ENCODE measurements at places on chromosomes 11 and 22.

DNA sequence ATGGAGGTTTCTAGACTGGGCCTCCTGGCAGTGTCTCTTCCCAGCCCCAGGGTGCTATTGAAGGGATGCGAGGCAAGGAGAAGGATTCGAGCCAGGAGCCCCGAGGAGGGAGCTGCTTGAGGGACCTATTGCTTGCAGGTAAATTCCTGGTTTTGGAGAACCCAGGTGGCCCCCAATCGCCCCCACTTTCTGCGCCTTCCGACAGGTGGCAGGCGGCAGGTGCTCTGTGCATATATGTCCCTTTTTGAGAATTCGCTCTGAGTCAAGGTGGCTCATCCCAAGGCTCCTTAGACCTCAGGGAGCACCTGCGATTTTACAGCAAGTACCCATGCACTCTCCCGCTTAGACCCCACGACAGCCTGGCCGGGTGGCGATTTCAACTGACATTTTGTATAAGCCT is 40.3 kb upstream of the SHISAL1 start:
- no peak for DNase-seq

DNA sequence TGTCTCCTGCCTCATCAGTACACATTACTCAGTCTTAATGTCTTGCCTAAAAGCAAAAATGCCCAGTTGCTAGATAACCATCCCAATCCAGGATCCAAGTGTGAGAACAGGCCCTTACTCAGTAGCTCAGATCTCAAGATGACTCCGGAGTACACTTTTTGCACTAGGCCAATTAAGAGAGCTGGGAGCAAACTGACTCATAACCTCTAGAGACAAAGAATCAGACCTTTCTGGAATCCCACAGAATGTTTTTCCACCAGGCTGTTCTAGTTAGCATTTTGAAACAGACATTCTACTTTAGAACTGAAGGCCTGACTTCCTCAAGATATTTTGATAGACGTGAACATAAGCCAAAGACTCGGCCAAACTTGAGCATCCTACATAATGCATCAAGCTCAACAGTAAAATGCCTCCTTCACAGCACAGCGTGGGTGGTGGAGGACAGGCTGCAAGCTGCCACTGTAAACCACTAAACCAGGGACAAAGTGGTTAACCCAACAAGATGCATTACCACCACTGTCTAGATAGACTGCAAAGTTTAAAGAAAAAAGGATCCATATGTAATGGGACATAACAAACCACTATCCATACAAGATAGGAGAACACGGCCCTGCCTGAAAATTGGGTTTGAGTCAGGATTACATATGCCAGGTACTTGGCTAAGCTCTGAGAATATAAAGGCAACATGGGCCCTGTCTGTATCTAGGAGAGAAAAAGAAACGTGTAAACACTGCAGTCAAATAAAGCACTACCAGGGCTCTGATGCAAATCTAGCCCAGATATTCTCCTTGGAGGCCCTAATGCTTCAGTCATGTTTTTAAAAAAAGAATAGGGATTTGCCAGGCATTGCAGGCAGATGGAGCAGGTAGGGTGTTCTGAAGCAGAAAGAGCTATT is 48.3 kb downstream of the MYH9 start:
- no peak for DNase-seq

GRCh38 chr11:85809863-85810262 is 1.1 kb downstream of the SYTL2 start:
- DNase-seq = no peak

- DNase-seq = no peak
Observed at GRCh38 chr11:94749369-94749768, 18.8 kb upstream of the AMOTL1 start.

DNA sequence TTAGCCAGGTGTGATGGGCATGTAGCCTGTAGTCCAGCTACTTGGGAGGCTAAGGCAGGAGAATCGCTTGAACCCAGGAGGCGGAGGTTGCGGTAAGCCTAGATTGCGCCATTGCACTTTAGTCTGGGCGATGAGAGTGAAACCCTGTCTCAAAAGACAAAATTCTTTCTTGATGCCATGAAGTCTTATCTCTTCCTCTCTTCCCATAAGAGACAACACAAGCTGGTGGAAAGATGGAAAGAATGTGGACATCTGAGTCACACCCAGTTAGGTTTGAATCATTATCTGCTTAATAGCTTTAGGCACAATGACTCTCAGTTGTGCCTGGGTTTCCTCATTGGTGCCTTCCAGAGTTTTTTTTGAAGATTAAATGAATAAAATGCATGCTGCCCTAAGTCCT is 35.3 kb downstream of the KREMEN1 start:
- no peak for DNase-seq

- DNase-seq = no peak
Observed at GRCh38 chr11:122893131-122893530, 10.6 kb downstream of the JHY start.

DNA sequence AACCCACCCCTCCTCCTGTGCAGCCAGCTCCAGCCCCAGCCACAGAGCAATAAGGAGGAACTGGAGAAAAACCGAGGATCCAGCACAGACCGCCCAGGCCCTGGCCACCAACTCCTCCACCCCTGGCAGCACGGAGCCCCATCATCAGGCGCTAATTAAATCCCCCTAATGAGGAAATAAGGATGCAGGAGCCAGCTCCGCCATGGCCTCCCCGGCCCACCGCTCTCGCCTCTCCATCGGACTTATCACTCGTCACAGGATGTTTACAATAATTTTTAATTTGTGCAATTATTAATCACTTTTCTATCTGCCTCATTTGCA is 42.6 kb downstream of the BUD13 start:
- no peak for DNase-seq

DNA sequence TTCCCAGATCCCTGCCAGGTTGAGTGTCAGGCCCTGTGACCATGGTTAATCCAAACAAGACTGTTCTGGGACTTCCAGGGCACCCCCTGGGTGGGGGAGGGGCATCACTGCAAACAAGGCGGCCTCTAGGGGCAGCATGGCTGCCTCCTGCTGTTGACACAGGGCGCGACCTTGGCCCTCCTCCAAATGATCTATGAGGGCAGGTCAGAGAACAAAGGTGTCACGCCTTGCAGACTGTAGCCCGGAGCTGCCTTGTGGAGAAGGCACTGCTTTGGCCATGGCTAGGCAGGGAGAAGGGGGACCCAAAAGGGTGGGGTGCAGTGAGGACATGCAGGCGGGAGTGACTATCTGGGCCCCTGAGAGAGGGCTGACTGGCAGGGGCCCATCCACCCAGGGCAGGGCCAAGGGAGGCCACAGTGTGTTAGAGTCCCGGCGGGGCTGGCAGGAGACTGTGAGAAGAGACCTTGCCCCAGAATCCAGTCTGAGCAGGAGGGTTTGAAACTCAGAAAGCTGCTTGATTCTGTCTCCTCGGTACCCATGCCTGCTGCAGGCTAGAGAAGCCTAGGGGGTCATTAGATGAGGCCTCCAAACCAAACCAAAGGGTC is 35.6 kb downstream of the KCNC1 start:
- DNase-seq = no peak

GRCh38 chr22:24146791-24147353 is 34.4 kb upstream of the SUSD2 start:
- DNase-seq = no peak

GRCh38 chr11:92325416-92325815 is 100.8 kb downstream of the FAT3 start:
- no peak for DNase-seq

GRCh38 chr11:76808171-76808570 is 25.0 kb downstream of the TSKU start:
- no peak for DNase-seq

DNA sequence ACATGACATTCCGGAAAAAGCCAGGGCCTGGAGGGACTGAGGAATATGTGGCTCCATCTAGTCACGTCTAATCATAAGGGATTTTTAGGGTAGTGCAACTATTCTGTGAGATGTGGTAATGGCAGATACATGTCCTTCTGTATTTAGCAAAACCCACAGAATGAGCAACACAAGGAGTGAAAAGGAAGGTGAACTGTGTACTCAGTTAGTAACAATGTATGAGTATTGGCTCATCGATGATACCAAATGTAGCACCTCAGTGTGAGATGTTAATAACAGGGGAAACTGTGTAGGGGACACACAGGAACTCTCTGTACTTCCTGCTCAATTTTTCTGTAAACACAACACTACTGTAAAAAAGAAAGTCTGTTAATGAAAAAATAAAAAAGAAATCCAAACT is 42.0 kb upstream of the CARS1 start:
- DNase-seq = no peak

DNA sequence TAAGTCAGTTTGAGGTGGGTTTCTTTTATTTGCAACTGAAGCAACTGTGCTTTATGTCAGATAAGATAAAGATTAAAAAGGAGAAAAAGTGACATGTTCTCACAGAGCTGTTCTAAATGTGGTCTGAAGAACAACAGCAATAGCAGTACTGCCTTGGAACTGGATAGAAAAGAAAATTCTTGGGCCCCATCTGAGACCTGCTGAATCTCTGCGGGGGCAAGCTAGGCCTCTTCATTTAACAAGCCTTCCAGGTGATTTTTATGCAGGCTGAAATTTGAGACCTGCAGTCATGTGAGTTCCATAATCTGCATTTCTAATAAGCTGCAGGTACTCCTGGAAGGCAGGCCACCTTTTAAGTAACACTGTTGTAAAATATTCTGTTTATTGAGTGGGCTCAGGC is 91.4 kb upstream of the CTSC start:
- no peak for DNase-seq

- no peak for DNase-seq
Observed at GRCh38 chr22:41425660-41426365, 20.8 kb downstream of the TOB2 start.

GRCh38 chr11:61482513-61482912 is 26.0 kb upstream of the LRRC10B start:
- DNase-seq = no peak

DNA sequence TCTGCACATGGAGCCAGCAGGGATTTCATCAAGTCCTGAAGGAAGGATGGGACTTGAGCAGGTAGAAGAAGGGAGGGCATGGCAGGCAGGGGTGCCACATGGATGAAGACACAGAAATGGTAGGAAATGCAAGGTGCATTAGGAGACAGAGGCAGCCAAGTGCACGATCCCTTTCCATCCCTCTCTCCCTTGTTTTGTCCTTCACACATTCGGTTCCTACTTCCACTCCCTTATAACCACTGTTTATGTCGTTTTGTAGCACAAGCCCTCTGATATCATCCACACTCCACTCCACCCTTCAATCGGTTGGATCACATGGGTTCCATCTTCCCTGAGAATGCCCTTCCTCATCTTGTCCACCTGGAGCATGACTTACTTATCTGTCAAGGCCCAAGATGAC is 35.2 kb downstream of the IFT27 start:
- DNase-seq = no peak

- DNase-seq = no peak
Observed at GRCh38 chr11:44427432-44427831, 117.5 kb upstream of the ALX4 start.

GRCh38 chr11:109677876-109678275 is 255.9 kb downstream of the C11orf87 start:
- DNase-seq = no peak

DNA sequence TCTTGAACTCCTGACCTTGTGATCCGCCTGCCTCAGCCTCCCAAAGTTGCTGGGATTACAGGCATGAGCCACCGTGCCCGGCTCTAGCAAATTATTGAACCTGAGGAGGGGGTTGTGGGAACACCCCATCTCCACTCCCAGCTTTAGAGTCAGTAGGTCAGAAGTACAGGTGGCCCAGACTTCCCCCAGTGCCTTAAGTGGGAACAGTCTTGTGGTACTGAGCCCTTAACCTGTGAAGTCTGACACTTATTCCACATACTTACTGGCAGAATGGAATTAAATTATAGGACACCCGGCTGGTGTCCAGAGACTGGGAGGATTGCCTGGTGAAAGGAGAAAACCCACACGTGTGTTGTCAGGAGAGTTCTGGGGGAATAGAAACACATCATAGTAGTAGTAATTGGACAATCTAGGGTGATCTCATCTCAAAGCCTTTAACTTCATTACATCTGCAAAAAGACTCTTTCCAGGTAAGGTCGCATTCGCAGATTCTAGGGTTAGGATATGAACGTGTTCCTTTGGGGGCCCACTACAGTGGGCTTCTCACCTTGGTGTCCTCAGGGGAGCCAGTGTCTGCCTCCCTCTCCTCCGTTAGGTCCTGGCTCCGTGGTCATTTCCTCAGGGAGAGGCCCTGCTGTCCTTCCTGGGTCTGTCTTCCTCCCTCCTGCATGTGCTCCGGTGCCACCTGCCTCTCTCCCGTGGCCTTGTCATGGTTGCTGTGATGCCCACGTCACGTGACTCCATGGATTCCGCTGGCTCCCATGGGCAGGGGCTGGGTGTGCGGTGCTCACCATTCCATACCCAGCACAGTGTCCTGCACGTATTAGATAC is 63.8 kb downstream of the BCR start:
- DNase-seq = no peak

GRCh38 chr11:129930296-129930695 is 34.9 kb upstream of the NFRKB start:
- DNase-seq = no peak

DNA sequence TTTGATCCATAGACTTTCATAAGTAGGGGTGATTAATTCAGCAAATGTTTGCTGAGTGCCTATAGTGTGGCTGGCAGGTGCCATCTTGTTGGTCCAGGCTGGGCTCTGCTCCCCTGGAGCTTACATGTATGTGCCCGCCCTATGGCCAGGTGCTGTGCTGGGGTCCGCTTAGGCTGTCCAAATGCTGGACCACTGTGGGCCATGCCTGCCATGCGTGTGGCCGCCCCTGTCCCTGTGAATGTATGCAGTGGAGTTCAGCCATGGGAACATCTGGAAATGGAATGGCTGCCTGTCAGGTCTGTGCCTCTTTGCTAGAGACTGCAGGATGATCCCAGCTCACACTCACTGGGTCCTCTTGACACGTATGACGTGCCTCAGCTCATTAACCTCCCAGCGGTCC is 594.6 kb downstream of the TBC1D22A start:
- DNase-seq = no peak

GRCh38 chr11:47410370-47411264 is 2.2 kb downstream of the SLC39A13 start:
- DNase-seq = no peak

DNA sequence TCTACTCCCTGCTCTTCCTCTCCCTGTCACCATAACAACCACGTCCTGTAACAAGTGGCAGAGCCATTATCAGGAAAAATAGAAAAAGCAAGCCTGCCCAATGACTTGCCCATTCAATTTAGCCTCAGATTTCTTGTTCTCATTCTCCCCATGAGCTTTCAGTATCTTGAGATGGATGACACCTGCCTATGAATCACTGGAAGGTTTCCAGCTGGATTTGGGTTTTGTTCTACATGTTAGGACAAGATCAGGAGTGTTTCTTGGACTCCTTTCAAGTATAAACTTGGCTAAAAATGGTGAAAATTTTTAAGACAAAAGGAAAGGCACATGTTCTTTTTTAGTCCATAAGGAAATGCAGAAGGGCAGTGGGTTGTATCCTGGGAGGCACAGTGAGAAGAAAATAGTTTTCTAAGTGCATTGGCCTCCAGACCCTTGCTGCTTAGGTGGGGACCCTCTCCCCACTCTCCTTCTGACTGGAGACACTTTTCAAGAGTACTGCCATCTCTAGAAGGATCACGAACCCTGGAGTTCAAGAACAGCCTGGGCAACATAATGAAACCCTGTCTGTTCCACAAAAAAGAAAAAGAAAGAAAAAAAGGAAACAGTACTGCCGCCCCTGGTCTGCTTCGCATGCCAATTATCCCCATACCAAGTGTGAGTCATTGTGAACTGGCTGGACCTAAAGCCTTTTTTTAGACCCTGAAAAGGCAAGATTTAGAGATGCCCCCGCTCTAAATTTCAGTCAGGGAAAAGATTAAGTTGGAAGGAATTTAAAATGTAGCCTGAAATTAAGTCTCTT is 51.0 kb downstream of the MTNR1B start:
- DNase-seq = no peak

- no peak for DNase-seq
Observed at GRCh38 chr11:85590848-85591483, 36.2 kb downstream of the DLG2 start.

All from stimulated activated CD4-positive, alpha-beta T cell treated with anti-CD3 and anti-CD28 coated beads, TNF-alpha, amount 100 ng/mL, for 24 hours (primary cell).